Activated T-cell treated with anti-CD3 and anti-CD28 coated beads, Interleukin-2, amount 50 U/mL, for 72 hours (primary cell): ENCODE measurements at places on chromosomes 6 and 20.

DNA sequence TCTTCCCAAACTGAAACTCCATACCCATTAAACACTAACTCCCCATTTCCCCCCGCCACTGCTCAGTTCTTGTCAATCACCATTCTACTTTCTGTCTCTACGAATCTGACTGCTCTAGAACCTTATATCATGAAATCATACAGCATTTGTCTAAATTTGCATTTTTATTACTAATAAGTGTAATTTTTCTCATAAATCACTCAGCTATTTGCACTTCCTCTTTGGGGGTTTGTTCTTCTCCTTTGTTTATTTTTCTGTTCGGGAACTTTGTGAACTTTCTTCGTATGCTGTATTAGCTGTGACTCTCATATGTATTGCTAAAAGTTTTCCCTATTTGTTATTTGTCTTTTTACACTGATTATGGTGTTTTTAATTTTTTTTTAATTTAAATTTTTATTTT is 152.2 kb downstream of the SLC16A10 start:
- DNase-seq: no peak

DNA sequence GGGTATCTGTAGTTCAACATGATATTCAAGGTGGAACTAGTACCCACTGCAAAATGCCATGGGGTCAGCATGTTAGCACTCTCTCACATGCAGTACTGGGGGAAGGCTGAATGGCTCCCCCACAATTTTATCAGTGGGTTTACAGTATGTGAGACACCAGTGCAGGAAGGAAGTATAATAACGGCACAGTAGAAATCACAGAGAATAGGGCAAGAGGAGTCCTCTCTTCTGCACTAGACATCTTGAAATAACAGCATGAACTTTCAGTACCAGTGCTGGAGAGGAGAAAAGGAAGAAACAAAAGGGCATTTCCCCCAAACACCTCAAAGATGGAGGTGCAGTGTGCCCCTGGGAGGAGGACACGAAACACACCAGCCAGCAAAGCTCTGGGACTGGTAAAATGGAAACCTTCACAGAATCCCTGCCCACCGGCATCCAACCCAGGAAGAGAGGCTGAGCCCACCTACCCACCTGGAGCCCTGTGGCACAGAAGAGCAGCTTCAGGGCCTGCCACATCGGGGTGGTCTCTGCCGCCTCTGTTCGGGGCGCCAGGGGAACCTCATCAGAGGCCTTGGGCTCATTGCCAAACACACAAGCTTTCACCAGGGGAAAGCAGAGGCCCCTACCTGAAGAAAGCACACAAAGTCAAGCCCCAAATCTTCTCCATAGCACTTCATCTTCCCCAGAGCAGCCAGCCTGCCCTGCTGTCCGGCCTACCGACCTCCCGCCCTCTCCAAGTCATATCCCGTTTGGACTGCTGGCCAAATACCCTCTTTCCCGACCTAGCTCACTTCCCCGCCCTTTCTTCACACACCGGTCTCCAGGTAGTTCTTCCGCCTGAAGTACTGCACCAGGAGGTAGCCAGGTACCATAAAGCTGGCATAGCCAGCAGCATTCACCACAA is 1.2 kb downstream of the SLC35B2 start:
- peak; percentile 56 for DNase-seq

- peak; percentile 30 for DNase-seq
These were observed 296.8 kb downstream of the UTRN start for GRCh38 chr6:144581812-144582537.

GRCh38 chr6:24536466-24536865 is 41.7 kb downstream of the ALDH5A1 start:
- DNase-seq: no peak

- no peak for DNase-seq
These were observed 312.0 kb upstream of the NT5E start for GRCh38 chr6:85137865-85138264.

DNA sequence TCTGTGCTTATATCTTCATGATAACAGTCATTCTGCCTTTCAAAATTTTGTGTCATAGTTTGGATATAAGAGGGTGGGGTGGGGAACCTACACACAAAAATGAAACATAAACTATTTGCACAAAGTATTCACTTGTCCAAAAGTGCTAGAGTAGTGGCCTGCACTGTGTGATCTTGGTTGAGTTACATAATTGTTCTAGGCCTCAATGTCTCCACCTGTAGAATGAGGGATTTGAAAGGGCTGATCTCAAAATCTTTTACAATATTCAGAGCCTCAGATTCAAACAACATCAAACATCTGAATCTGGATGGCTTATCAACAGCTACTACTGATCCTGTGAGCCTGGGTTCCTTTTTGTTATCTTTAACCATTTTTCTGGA is 64.3 kb upstream of the TMEM30A start:
- no peak for DNase-seq
